ENCODE measurements at places on chromosomes 3 and 15.

DNA sequence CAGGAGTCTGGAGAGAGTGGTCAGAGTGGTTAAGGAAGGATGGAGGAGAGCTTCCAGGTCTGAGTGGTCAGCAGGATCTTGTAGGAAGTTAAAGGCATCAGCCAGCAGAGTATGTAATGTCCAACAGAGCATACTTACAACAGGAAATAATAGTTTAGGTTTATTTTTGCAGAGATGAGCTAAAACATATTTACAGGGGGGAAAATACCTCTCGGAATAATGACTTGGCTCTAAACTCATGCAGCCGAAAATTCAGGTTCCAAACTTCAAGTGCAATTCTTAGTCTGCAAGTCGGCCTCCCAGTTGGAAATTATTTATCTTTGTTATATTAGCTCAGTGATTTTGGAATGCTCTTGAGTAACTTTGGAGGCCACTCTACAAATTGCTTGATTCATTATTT lies 385.0 kb upstream of the C2CD4B start:
- no peak for DNase-seq

- DNase-seq, result no peak
These were observed 21.3 kb downstream of the HOMER2 start for GRCh38 chr15:82931221-82931620.

DNA sequence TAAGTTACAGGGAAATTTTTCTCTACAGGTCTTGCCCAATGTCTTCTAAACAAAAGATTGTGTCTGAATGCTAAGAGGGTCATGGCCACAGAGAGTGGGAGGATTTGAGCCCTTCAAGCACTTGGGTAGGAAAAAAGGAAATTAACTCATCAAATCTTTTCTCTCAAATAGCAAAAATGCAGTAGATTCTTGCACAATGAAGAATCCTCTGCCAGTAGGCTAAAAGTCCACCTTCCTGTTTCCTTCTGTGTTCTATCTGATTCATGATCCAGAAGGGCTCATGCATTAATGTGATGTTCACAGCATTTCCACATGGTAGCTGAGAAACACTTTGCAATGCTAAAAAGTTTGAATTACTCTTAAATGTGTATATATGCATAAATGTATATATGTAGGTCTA lies 177.1 kb downstream of the CD47 start:
- no peak for DNase-seq

- DNase-seq, result no peak
These were observed 2.6 kb upstream of the PCBP4 start for GRCh38 chr3:51969841-51970240.

- no peak for DNase-seq
These were observed 7.5 kb downstream of the MORF4L1 start for GRCh38 chr15:78880242-78880533.

GRCh38 chr3:93843981-93844380 lies 129.7 kb downstream of the PROS1 start:
- peak; percentile 91 for DNase-seq

DNA sequence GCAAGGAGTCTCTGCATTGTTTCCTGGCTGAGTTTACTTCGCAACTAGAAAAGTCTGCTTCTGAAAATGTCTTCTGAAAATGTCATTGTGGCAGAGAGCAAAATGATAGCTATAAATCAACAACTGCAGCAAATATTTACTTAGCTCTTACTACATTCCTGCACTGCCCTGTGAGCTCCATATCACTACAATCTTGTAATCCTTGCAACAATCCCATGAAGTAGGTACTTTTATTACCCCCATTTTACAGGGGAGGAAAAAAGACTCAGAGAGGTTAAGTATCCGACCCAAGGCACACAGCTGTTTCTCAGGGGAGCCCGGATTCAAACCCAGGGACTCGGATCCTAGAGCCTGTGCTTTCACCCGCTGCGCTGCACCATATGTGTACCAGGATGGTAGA lies 34.2 kb upstream of the SPTBN5 start:
- no peak for DNase-seq

GRCh38 chr15:101189409-101190091 lies 62.3 kb downstream of the CHSY1 start:
- DNase-seq, result no peak

- peak; percentile 25 for DNase-seq
These were observed 69.6 kb downstream of the APBA2 start for GRCh38 chr15:28955160-28955992.

DNA sequence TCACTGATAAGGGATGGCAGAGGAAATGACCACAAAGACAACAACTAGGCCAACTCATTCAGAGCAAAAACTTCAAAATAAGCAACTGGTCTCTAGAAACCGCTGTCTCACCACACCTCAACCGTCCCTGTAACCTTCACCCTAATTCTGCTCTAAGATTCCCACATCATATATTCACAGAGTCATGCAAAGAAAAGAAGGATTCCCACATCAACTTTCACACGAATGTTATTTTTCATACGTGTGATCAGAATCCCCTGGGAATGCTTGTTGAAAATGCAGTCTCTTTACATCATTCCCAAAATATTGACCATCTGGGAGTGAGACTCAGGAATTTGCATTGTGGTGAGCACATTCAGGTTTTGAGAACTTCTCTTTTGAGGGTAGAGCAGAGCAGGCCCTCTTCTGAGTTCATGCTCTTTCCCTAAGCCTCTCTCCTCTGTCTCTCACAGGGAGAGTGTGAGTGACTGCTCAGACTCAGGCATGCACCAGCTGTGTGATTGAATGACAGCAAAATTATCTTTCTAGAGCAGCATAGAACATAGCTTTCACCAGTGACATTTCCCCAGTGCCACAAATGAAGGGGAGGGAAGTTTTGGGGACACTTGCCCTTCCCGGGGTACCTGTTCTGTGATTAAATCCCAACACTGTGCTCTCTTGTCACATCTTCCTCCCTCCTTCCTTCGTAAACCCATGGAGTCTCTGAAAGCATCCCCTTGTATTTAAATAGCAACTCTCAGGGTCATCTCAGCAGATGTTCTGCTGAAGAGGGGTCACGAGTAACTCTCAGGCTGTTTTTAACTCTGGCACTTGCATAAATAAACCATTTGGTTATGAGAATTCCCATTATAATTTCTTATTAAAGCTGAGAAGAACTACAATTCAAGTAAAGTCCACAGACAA lies 170.9 kb downstream of the PLCL2 start:
- DNase-seq, result peak; percentile 98

GRCh38 chr15:37995461-37996347 lies 61.3 kb downstream of the TMCO5A start:
- peak; percentile 58 for DNase-seq

GRCh38 chr3:148866261-148866660 lies 1.2 kb downstream of the CPA3 start:
- DNase-seq, result peak; percentile 79

- no peak for DNase-seq
These were observed 60.8 kb downstream of the ATP13A5 start for GRCh38 chr3:193317682-193318300.

GRCh38 chr3:43215138-43215537 lies 71.2 kb upstream of the SNRK start:
- DNase-seq, result no peak

DNA sequence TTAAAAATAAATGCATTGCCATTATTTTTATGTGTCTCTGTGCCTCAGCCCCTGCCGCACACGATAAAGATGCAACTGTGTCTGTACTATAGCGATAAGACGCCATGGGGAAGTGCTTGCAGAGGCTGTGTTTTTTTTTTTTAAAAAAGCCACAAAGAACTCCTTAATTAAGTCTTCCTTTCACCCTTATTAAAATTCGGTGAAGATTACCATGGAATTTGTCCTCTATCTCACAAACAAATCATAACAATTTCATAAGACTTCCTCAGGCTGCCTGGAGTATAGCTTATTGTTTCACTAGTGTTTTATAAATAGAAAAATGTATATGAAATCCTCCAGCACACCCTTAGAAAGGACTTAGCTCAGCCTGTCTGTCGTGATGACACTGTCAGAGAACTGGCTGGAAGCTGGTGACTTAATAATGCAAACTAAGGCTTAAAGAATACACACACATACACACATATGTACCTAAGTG lies 374.8 kb upstream of the SLCO3A1 start:
- no peak for DNase-seq

DNA sequence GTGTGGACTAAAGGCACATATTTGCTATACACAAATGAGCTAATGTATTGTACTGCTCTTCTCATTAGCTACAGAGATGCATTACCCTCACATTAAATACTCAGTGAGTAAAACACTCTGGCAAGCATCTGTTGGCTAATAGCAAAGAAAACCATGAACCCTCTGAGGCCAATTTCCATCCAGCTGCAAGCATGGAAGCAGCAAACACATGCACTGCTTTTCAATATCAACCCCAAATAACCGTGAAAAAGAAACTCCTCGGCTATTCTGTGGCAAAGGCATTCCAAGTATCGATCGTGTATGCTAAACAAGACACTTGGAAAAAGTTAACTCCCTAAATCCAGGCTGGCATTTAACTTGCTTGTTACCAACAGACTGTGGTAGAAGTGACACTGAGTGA lies 67.0 kb downstream of the PEAK1 start:
- no peak for DNase-seq

DNA sequence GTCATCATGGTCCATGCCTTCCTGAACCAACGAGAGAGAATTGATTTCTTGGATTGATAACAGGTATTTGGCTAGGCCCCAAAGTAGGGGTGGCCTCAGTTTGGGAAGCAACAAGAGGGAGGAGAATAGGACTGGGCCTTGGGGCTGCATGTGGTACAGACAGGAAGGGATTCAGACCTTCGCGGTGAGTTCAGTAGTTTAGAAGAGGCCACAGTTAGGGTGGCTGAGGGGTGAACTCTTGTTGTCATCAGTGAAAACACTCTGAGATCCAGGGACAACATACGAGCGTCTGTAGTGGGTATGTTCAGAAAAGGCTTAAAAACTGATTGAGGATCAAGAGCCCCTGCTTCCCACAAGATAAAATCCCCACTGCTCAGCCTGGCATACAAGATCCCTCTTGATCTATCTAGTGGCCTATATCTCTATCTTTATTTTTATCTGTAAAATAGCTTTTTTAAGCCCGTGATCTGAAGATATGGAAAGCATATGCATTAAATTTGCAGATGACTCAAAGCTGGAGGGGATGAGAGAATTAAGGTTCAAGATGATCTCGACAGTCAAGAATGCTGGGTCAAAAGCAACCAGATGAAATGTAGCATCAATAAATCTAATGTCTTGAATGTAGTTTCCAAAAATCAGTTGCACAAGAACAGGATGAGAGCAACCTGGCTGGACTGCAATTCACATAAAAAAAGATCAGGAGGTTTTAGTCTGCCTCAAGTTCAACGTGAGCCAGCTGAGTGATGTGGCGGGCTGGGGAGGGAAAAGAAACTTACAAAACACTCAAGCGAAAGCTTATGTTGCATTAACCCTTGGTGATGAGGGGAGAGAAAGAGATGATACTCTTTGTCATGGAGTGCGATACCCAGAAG lies 221.1 kb upstream of the TLE3 start:
- peak; percentile 78 for DNase-seq

DNA sequence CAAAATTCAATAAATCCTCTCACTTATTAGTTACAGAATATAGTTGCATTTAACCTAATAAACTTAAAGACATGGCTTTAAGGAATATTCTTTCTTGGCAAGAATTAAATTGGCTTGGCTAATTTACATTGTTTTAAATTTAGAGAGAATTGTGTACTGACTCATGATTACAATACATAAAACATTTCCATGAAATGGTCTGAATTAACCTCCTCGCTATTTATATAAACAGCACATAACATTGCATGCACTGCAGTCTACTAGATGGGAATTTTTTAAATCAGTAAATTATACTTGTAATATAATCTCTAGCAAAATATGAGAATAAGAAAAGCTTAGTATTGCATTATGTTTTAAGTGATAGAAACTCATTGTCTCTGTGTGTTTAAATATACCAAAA lies 268.9 kb downstream of the SHOX2 start:
- DNase-seq, result no peak

- no peak for DNase-seq
These were observed 70.6 kb upstream of the SLC25A36 start for GRCh38 chr3:140871022-140871421.

DNA sequence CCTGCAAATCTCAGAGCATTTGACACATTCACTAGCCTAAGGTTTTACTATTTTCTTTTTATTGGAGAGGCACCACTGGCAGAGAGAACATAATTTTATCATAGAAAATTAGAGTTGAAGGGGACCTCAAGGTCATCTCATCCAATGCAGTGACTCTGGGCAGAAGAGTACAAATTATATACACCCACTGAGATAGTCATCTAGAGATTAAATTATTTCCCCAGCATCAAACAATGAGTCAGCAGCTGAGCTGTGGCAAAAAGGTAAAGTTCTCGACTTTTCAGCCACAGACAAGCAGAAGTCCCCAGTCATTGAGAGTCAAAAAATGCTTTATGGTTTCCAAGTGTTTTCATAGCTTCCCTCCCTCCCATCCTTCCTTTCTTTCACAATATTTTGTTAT lies 39.3 kb upstream of the SEMA6D start:
- DNase-seq, result no peak

DNA sequence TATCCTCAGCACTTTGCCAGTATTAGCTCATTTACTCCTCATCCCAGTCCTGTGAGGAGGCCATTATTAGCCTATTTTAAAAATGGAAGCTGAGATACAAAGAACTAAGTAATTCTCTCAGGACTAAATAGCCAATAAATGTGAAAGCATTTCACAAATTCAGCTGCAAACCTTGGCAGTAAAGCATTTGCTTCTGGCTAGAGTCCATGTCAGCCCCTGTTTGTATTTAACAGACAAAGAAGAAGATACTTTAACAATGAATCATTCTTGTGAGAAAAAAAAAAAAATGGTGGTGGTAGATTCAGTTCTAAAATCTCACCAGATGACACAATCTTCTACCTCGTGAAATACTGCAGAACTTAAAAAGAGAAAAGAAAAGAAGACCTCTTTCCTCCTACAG lies 85.0 kb upstream of the CNTN6 start:
- peak; percentile 88 for DNase-seq

- no peak for DNase-seq
These were observed 37.5 kb downstream of the CTDSPL start for GRCh38 chr3:37899101-37899707.

DNA sequence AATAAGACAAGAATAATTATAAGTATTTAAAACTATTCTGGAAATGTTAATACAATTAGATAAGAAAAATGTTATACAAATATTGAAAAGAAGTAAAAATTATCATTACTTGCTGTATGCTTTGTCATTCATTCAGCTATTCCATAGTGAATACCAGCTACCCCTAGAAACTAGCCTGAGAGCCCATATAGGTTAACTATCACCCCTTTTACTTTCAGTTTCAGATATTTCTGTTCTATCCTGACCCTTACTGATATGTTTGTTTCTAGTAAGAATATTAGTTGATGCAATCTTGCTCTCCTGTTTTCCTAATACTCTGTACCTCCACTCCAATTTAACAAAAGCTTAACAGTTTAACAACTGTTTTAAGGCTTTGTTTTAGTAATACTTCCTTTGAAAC lies 31.6 kb downstream of the FAM227B start:
- no peak for DNase-seq

- DNase-seq, result no peak
These were observed 64.5 kb downstream of the GSK3B start for GRCh38 chr3:120029749-120030148.

- DNase-seq, result no peak
These were observed 16.3 kb downstream of the ITGA11 start for GRCh38 chr15:68415501-68416157.

GRCh38 chr3:141739731-141740130 lies 1.6 kb downstream of the RNF7 start:
- no peak for DNase-seq
